ENCODE measurements at places on chromosomes 7 and 10. TPM values are rescaled to one million over a fixed set of nuclear protein-coding genes. Genes with fewer than 3 reads are reported as not detected.

GRID2IP gene
- polyA plus RNA-seq, result not detected

SPDYE5 gene
- not detected for polyA plus RNA-seq

C10orf90 gene
- not detected for polyA plus RNA-seq

KEL gene
- 0.04 TPM for polyA plus RNA-seq

CAMK2G gene
- 10.6 TPM for polyA plus RNA-seq

PLEKHA8 gene
- polyA plus RNA-seq, result 4.7 TPM

MRLN gene
- not detected for polyA plus RNA-seq

TET1 gene
- 0.01 TPM for polyA plus RNA-seq

BBS9 gene
- 4.0 TPM for polyA plus RNA-seq

INA gene
- polyA plus RNA-seq, result 1.0 TPM

OR6B1 gene
- polyA plus RNA-seq, result not detected

ABCB1 gene
- not detected for polyA plus RNA-seq

NME8 gene
- polyA plus RNA-seq, result not detected

LRRTM3 gene
- polyA plus RNA-seq, result not detected

RBP3 gene
- not detected for polyA plus RNA-seq

ELAPOR2 gene
- 0.73 TPM for polyA plus RNA-seq

SVIL gene
- 4.9 TPM for polyA plus RNA-seq

AMPH gene
- polyA plus RNA-seq, result not detected

ARHGEF5 gene
- polyA plus RNA-seq, result 27.9 TPM

PPP1R17 gene
- polyA plus RNA-seq, result not detected

SEMA3A gene
- polyA plus RNA-seq, result 0.66 TPM

SEMA4G gene
- 0.96 TPM for polyA plus RNA-seq

LGI1 gene
- not detected for polyA plus RNA-seq

RADIL gene
- polyA plus RNA-seq, result 0.04 TPM

DGKB gene
- not detected for polyA plus RNA-seq

HPSE2 gene
- polyA plus RNA-seq, result not detected

MINPP1 gene
- polyA plus RNA-seq, result 10.2 TPM

SHH gene
- polyA plus RNA-seq, result 0.01 TPM

RARRES2 gene
- not detected for polyA plus RNA-seq

UNC5B gene
- polyA plus RNA-seq, result 0.28 TPM

CD36 gene
- polyA plus RNA-seq, result not detected

ACBD7 gene
- polyA plus RNA-seq, result not detected

NDUFA5 gene
- 39.0 TPM for polyA plus RNA-seq

LEP gene
- polyA plus RNA-seq, result not detected

CH25H gene
- polyA plus RNA-seq, result not detected

FAM221A gene
- polyA plus RNA-seq, result 0.46 TPM

ANKRD1 gene
- polyA plus RNA-seq, result 0.02 TPM

GRM3 gene
- polyA plus RNA-seq, result not detected

TOMM7 gene
- 751 TPM for polyA plus RNA-seq

DENND2A gene
- 2.0 TPM for polyA plus RNA-seq

GBX1 gene
- polyA plus RNA-seq, result not detected

BICC1 gene
- 0.29 TPM for polyA plus RNA-seq

GHRHR gene
- polyA plus RNA-seq, result not detected

C7orf25 gene
- polyA plus RNA-seq, result 1.1 TPM

ZNF735 gene
- polyA plus RNA-seq, result not detected

ZNF316 gene
- 5.5 TPM for polyA plus RNA-seq

AFAP1L2 gene
- polyA plus RNA-seq, result 24.6 TPM

PLEKHS1 gene
- not detected for polyA plus RNA-seq

CCDC172 gene
- not detected for polyA plus RNA-seq

MMP21 gene
- not detected for polyA plus RNA-seq

TMEM236 gene
- not detected for polyA plus RNA-seq

NKX2-3 gene
- polyA plus RNA-seq, result not detected

ECHDC3 gene
- 11.0 TPM for polyA plus RNA-seq

FANK1 gene
- polyA plus RNA-seq, result 3.3 TPM
